Right ventricle myocardium superior (tissue), 1 donor: ENCODE measurements at places on chromosomes 2 and 18.

DNA sequence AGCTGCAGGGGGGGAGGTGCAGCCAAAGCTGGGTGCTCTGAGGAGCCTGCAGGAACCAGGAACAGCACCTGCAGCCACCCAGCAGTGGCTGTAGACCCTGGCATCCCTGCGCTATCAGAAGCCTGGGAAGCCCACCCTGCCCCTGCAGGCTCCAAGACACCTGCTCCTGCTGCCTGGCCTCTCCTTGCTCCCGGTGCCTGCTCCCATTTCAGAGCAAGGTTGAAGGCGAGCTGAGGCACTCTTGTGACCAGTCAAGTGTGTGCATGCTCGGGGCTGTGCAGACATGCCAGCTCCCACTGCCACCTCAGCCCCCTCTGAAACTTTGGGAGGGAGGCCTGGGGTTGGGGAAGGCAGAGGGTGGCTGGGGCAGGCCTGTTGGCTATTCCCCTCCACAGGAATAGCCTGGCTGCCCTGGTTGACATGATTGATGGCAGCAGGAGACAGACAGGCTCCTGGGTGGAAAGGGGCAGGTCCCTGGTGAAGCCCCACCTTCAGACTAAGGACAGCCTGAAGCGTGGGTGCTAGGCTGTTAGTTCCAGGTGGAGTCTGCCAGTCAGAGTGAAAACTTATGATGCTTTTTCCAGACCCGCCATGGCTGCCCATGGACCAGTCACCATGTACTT lies 151.4 kb downstream of the MBD5 start:
- DNase-seq: no peak

DNA sequence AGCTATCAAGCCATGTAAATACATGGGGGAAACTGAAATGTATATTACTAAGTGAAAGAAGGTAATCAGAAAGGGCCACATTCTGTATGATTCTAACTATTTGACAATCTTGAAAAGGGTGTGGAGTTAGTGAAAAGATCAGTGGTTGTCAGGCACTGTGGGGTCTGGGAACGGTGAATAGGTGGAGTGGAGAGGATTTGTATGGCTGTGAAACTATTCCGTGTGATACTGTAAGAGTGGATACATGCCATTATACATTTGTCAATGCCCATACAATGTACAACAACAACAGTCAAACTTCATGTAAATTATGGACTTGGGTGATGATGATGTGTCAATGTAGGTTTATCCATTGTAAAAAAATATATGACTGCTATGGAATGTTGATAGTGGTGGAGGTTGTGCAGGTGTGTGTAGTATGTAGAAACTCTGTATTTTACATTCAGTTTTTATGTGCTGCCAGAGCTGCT lies 1116.2 kb downstream of the SUCLG1 start:
- no peak for DNase-seq

GRCh38 chr2:132703396-132703795 lies 33.4 kb upstream of the LYPD1 start:
- DNase-seq: no peak

DNA sequence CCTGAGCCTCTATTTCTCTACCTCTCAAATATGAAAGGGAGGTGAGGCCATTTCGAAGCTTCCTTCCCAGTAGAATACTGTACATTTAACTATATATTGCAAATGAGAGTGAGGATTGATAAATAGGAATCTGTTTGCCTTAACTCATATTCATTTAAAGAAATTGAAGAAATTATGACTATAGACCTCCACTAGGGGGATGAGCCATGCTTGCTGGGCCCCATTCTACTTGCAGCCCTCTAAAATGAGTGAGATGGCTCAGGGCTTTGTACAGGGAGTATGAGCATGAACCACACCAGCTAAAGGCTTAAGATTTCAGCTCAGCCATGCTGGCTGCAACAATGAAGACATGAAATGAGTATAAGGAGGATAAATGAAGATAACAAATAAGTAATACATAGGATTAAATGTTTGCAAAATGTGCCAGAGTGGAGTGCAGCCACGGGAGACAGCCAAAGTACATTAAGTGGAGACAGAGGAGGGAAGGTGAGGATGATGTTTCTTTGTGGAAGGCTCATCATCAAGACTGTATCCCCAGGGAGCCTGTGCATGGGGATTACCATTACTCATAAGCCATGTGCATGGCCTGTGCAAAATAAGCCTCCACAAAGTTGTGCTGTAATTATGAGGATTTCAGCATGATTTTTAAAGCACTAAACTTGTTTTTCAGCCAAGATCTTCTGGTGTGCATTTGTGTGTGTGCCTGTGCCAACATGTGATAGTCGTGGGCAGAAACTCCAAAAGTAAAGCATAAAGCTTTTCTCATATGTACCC lies 300.8 kb downstream of the CNTNAP5 start:
- no peak for DNase-seq

GRCh38 chr18:13048061-13048595 lies 57.0 kb downstream of the CEP192 start:
- DNase-seq: no peak

GRCh38 chr2:150639383-150639782 lies 151.9 kb upstream of the RND3 start:
- no peak for DNase-seq

GRCh38 chr2:27914805-27915175 lies 24.3 kb downstream of the BABAM2 start:
- no peak for DNase-seq

DNA sequence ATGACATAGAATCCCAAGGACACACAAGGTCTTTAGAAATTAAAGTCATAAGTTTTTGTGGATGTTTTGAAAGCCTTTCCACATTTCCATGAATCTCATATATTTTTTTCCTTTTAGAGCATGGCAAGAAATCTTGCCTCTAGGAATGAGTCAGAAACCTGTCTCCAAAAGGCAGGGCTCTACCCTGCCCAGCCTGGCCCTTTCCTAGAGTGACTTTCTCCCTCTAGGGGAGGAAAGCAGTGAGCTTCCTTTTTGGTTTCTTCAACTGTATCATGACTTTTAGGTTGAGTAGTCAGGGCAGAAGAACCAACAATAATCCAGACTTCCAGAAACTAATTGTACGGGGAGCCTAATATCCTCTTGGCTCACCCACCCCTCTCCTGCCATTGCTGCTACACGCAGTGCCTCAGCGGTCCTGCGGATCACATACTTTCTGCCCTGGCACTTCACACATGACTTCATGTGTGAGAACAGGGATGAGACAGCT lies 300.3 kb downstream of the AGPS start:
- no peak for DNase-seq

- DNase-seq: no peak
These were observed 82.5 kb upstream of the LHCGR start for GRCh38 chr2:48838029-48838428.

GRCh38 chr2:41933585-41934320 lies 114.1 kb upstream of the PKDCC start:
- no peak for DNase-seq

DNA sequence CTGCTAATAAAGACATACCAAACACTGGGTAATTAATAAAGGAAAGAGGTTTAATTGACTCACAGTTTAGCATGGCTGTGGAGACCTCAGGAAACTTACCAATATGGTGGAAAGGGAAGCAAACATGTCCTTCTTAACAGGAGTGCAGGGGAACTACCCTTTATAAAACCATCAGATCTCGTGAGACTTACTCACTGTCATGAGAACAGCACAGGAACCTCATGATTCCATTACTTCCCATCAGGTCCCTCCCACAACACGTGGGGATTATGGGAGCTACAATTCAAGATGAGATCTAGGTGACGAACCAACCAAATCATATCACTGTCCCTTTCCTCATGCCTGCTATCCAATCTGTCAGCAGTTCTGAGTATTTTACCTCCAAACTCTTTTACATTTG lies 586.7 kb downstream of the TDRD15 start:
- DNase-seq: no peak

DNA sequence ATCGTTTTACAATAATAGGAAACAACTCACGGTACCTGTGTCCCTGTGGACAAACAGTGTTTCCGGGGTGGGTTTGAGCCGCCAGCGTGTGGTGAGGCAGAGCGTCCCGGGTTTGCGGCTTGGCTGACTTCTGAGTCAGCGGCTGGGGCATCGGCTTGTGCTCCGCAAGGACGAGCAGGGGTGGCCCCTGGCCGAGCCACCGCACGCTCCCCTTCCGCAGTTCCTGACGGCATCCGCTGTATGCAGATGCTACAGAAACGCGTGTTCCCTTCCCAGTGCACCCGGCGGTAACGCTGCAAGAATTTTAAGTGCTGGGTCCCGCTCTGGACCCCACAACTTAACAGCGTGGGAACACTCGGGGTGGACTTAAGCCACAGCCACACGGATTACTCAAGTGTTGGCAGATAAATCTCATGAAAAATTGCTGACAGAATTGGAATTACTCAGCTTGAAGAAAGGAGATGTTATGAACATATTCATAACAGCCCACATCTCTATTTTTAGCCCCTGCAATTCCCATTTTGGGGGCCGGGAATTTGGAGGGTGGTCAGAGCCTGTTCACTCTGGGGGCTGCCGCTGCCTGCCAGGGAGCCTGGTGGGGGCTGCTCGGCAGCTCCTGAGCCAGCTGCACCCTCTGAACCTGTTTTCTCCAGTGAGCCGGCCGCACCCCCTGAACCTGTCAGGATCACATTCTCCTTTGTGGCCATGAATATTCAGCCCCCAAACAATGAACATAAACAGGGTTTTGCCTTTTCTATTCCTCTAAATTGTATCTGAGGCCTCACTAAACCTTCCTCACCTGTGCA lies 12.6 kb upstream of the KCNG2 start:
- no peak for DNase-seq

GRCh38 chr18:42338683-42339082 lies 383.6 kb downstream of the PIK3C3 start:
- DNase-seq: no peak

GRCh38 chr2:121949271-121949670 lies 193.8 kb downstream of the TSN start:
- no peak for DNase-seq

DNA sequence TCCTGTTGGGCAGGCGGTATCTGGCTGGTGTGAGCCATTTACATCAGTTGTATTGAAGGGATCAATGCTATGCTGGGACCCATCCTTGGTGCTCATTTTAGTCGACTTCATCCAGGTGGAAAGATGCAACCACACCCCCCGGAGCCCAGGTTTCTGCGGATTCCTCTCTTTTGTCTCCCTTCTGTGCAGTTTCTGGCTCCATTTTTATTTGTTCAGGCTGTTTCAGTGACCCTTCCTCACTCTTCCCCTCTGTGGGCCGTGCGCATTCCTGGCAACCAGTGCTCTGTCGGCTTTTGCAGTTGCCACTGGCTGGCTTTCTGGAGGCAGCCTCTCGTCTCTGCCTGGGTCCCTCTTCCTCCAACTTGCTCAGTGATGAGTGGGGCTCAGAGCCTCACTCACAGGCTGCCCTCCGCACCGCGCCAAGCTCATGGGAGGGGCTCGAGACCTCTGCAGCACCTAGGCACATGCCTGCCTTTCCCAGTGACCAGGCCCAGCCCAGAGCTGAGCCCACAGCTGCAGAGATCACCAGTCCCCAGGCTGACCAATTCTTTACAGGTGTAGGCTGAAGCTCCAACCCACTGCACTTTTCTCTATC lies 12.1 kb downstream of the SH3RF3 start:
- no peak for DNase-seq

- DNase-seq: no peak
These were observed 6.7 kb downstream of the IL1R1 start for GRCh38 chr2:102149243-102149642.

DNA sequence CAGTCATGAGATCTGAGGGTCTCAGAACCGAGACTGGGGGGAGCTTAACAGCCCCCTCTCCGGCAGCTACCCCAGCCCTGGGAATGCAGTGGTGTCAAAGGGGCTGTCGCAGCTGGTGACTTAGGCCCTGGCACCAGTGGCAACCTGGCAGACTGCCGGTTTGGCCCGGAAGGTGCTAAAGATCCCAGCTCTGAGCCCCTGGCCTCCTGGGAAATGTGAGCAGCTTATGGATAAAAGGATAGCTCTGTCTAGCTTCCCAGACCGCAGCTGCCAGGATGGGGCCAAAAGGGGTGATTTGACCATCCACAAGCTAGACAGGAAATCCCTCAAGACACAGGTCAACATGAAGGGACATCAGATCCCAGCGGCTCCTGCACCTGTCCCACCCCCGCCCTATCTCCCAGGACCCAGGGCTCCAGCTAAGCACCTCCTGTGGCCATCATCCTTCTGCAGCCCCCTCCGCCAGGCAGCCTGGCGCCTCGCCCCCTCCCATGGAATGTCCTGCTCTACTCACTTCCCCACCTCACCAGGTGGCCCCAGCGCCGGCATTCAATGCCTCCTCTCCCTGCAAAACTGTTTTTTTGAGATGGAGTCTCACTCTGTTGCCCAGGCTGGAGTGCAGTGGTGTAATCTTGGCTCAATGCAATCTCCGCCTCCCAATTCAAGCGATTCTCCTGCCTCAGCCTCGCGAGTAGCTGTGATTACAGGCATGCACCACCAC lies 33.2 kb upstream of the EFHD1 start:
- DNase-seq: no peak

DNA sequence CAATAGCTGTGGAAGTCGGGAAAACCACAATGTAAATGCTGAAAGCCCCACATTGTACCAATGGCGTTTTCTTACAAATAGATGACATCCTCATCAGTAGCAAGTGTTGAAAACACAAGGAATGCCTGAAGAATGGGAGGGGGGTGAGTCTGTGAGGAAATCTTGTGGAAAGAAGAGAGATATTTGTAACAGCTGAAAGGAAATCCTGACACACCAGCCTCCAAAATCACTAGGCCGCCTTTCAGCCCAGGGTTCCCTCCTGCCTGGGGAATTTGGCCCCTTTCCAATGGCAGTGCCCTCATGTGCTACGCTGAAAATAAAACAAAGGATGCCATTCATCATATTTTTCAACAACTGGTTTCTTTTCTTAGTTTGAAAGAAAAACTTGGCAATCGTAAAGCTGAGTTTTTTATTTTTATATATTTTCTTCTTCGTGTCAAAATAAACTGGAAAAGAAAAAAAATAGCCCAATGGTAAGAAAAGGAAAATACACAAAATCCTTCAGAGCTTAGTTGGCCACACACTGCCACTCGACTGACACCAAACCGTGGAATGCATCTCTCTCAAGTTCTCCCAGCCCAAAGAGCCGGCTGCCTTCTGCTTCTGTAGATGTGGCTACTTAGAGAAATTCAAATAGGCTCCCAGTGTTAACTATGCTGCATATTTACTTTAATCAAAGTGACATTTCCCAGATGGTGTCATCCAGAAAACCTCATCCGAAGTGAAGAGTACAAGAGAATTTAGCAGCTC lies 52.0 kb downstream of the FTCDNL1 start:
- DNase-seq: no peak

DNA sequence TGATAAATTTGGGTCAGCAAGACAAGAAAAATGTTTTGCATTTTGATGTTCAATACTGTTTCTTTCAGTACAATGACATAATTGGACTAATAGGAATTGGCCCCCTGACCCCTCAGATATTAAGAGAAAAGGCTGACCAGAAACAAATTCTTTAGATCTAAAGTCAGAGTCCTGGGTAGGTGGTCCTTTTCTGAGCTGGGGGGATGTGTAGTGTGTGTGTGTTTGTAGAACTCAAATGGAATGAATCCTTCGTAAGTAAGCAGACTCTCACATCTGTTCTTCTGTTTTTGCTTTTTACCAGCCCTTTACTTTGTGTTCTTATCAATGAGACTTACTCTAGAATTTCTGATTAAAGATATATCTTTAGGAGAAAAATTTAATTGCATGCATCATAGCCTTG lies 327.7 kb downstream of the TGIF1 start:
- no peak for DNase-seq
